ENCODE measurements at places on chromosomes 11 and 22.

GRCh38 chr11:128713595-128713994 is 19.7 kb downstream of the FLI1 start:
- no peak overlapping the region for H3K27ac ChIP-seq
- H3K27me3 ChIP-seq, result peaks cover 26% of the 10 kb centered on the region
- no peaks in the 10 kb centered on the region for H3K4me1 ChIP-seq
- no peaks in the 10 kb centered on the region for H3K36me3 ChIP-seq
- H3K4me3 ChIP-seq, result no peak overlapping the region
- no peak for DNase-seq

DNA sequence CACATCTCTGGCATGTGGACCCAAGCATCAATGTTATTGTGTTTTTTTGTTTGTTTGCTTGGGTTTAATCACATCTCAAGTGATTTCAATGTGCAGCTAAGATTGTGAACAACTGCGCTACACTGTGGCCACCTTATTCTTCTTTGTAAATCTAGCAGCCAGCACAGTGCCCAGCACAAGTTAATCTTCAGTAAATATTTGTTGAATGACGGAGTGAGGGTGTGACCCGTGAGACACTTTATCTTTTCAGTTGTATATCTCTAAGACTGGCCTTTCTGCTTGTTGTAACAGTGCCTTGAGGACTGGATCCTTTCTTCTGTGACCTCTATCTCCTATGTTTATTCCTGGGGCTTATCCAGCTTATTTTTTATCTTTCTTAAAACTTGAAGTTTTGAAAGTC is 21.4 kb upstream of the AMOTL1 start:
- no peaks in the 10 kb centered on the region for H3K27me3 ChIP-seq
- no peak overlapping the region for H3K4me3 ChIP-seq
- H3K36me3 ChIP-seq, result no peaks in the 10 kb centered on the region
- no peak for DNase-seq

DNA sequence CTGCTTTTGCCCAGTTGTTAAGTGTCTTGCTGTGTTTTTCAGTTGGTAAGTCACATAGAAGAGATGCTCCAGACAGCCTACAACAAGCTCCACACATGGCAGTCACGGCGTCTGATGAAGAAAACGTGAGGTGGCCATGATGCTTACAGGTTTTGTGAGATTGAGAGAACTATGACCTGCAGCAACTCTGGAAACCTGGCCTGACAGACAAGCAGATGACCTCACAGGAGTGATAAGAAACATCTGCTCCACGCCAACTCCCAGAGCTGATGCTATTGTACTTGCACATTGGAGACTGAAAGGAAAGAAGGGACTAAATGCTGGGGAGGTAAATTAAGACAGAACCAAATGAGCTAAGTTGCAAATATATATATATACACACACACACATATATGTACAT is 28.6 kb upstream of the LDHA start:
- no peak for DNase-seq
- no peak overlapping the region for H3K27ac ChIP-seq
- H3K36me3 ChIP-seq, result peaks cover 27% of the 10 kb centered on the region

GRCh38 chr11:131495423-131495822 is 125.0 kb downstream of the NTM start:
- H3K27me3 ChIP-seq, result no peaks in the 10 kb centered on the region
- H3K4me3 ChIP-seq, result no peak overlapping the region
- no peak overlapping the region for H3K27ac ChIP-seq
- H3K4me1 ChIP-seq, result no peaks in the 10 kb centered on the region

DNA sequence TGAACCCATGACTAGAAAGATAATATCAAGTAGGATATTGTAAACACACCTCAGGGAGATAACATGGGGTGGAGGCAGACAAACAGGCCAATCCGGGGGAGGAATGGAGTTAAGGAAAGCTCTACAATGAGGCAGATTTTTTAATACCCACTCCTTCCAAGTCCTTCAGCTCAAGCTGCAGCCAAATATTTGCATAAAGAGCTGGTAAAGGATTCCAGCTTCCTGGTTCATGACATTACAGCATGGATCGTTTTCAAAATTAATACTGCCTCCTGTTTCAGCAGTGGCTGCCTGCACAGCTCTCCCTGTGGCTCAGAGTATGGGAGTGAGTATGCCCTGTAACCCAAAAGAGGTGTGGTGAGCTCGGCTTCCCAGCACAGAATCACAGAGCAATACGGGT is 5.1 kb downstream of the POU2AF3 start:
- peaks cover 33% of the 10 kb centered on the region for H3K27me3 ChIP-seq
- H3K27ac ChIP-seq, result no peak overlapping the region
- H3K4me3 ChIP-seq, result no peak overlapping the region

DNA sequence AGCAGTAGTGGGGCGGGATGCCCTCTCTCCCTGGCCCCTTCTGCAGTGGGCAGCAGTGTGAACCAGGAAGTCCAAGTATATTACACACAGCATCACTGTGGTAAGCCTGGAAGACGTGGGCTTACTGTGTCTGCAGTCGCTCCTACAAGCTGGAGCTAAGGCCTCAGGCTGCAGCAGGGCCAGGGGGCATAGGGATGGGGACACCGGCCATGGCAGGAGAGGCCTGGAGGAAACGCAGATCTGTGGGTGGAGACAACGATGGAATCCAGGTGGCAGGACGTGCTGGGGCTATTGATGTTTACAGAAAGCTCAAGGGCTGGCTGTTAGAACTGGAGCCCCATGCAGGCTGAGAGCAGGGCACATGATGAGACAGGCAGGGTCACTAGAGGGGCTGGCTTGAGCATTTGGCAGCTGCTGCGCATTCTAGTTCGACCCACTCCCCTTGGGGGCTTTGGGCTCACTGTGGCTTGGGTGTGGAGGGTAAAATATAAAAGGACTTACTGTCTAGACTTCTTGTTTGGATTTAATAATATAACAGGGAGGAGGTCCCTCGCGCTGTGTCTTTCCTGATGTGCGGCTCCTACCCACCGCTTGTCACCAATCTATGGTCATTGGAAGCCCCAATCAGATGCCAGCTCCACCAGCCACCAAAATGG is 539.5 kb downstream of the TBC1D22A start:
- H3K4me1 ChIP-seq, result peaks cover 2% of the 10 kb centered on the region
- no peaks in the 10 kb centered on the region for H3K27me3 ChIP-seq
- no peak overlapping the region for H3K27ac ChIP-seq
- no peaks in the 10 kb centered on the region for H3K36me3 ChIP-seq

DNA sequence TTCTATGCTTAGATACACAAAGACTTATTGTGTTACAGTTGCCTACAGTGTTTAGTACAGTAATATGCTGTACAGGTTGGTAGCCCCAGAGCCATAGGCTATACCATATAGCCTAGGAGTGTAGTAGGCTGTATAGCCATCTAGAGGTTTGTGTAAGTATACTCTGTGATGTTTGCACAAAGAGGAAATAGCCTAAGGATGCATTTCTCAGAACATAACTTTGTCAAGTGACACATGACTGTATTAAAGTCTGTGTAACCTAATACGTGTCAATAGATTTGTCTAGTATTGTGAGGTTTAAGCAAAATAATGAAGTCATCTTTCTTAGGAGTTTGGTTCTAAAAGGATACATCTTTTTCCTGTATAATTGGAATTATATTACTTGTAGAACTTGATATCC is 5.5 kb downstream of the ZC3H12C start:
- no peaks in the 10 kb centered on the region for H3K27me3 ChIP-seq
- H3K4me3 ChIP-seq, result no peak overlapping the region
- no peak overlapping the region for H3K27ac ChIP-seq
- no peak for DNase-seq
- H3K36me3 ChIP-seq, result no peaks in the 10 kb centered on the region

- no peak overlapping the region for H3K27ac ChIP-seq
- H3K36me3 ChIP-seq, result peaks cover 8% of the 10 kb centered on the region
- H3K27me3 ChIP-seq, result no peaks in the 10 kb centered on the region
- DNase-seq, result no peak
Observed at GRCh38 chr11:130908770-130909625, 7.3 kb downstream of the SNX19 start.

Measured in HCT116 (cell line).